Fibroblast of skin of right biceps (primary cell): ENCODE measurements at places on chromosomes 11 and 22.

GRCh38 chr11:27902981-27903624, 202.8 kb upstream of the BDNF start:
- DNase-seq: peak; percentile 86

DNA sequence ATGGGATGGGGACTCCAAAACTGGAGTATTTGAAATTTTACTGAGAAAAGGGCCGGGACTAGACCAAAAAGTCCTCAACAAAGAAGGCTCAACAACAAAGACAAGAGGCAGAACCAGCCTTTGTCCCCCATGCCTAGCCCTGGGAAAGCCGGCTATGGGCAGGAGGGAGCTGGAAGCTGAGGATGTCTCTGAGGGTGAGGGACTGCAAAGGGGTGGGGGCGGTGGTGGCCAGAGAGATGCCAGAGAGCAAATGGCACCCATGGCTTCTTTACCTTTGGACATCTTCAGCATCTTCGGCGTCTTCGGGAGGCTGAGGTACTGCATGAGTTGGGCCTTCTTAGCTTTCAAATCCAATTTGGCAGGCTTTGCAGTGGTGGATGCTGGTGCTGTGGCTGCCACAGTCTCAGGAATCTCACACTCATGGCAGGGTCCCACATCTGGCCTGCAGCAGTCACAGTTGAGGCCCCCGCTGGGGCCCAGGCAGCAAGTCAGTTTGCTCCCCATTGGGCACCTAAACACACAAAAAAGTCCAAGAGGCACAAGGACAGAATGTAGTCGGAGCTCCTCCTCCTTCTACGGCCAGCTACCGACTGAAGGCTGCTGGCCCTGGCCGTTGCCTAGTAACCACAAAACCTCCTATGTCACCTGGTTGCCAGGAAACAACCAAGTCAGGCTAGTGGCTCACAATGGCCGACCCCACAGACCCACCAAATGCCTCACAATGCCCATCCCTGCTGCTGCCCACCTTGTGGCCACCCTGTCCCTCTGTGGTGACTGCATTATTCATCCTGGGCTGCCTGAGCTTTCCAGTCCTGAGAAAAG, at the start of gene C22orf42:
C22orf42 (minus strand) TSS at position 592 of the 822 bp plus-strand sequence; CDS start at position 504, 88 bp downstream.
- DNase-seq: no peak

DNA sequence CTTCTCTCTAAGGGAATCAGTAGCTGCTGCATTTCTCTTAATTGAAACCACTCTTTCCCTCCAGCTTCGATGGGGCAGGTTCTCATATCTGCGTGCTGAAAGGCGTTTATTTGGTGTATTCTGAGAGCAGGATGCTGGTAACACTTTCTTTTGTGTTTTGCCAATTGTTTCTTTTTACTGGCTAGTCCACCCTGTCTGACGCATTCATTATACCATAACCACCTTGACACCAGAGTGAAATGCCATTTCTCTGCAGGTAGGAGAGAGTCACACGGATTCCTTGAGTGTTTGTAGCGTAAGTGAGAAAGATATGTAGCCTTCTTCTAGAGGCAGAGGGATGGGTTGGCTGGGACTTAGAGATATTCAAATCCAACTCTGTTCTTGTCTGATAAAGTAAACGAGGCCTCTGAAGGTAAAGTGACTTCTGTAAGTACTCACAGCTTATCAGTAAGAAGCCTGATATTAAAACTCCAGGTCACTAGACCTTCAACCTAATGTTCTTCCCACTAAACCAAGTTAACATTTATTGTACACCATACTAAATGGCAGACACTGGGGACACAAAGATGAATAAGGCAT, 21.4 kb downstream of the CD44 start:
- DNase-seq: no peak

DNA sequence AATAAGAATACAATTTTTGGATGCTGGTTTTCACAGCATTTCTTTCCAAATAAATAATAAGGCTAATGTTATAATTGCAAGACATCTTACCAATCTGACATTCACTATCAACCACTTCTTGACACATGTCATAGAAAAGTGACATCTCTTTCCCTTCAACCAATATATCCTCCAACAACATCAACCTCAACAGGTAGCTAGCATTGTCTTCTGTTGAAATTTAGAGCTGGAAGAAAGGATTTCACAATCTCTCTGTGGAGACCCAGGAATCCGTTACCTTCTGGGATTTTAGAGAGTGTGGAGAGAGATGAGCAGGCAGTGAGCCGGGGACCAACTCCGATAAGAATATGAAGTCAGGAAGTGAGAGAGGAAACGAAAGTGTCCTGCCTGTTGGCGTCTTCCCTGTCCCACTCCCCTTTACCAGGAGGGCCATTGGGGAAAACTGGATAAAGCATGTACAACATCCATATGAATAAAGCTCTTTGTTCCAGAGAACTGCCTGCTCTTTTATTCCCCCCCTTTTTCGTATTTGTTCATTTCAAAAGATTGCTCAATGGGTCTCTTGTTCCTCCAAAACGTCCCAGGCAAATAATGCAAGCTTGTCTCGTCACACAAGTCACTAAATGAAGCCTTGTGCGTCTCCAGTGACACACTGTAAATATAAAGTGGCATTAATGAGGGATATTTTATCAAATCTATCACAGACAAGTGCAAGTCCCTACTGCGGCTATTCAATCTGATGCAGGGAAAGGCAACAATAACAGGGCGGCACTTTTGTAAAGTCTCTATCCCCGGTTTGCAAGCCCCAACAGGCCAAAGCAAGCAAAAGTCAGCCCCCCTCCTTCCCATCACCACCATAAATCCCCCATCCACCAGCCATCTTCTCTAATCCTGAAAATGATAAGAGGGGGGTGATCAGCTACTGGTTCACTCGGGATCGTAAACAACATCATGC, 3.4 kb downstream of the CADM1 start:
- DNase-seq: no peak

GRCh38 chr22:38316364-38317121, 690 bp downstream of the CSNK1E start:
- DNase-seq: peak; percentile 67
